Kidney (tissue), 22 donors: ENCODE measurements at places on chromosomes 4 and X.

DNA sequence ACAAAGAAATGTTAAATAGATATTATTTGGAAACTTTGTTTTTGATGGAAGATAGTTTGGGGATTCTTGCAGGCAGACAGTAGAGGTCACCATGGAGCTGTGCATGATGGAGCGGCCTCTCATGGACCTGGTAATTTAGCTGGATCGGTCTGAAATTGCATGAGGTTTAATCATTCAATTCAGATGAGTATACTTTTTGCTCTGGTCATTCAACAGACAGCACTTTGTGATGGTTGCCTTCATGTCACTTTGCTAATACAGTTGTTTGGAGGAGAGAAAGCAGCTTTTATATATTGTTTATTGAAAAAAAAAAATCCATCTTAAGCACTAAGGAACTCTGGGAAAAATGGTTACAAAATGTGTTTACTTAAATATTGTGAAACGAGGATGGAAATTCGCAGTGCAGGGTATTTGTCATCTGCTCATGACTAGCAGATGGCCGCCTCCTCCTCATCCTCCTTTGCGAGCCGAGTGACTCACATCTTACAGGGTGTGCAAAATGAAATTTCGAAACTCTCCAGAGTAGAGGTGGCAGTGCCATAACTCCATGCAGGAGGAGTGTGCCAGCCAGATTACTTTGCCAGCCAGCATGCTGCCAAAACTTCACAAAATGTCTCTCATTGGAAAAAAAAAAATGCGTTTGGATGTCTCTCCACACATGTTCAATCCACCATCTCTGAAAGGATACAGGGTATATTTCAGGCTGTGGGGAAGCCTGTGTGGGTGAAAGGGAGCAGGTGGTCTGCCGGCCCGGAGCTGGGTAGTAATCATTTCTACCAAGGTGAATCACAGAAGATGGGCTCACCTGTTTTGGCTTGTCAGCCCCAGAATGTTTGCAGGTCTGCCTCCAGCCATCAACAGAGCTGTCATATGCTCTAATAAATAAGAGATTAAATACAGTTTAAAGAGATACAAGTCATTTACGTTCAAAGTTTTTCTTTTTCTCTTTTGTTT, 314.9 kb upstream of the DIPK2B start:
- DNase-seq = peak; percentile 29

- no peak for DNase-seq
Observed at GRCh38 chr4:160265014-160265413, 1162.1 kb downstream of the RAPGEF2 start.

DNA sequence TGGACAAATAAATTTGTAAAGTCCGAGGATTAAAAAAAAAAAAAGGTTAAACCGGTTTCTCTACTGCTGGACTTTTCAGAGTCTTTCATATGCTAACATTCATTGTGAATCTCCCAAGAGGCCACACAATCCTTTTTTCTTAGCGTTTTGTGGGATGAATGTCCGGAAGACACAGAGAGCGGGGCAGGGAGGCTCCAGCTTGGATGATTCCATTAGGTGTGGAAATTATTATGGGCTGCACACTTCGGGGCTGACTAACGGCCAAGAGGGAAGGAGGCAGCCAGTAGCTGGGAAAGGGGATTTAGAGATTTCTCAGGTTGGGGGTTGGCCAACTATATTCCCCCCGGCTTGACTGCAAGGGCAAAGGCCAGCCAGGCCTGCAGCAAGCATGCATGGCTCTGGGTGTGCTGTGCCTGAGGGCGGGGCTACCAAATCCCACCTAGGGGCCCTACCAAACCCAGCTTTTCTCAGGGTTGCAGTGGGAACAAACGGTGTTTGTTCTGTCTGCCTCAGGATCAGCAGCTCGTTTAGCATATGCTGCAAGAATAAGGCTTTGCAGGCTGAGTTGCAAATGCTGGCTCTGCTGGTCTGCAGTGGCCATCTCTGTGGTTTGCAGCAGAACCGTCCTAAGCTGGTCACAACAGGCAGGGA, 28.6 kb downstream of the NYX start:
- DNase-seq = no peak

- no peak for DNase-seq
Observed at GRCh38 chr4:130080872-130081451, 985.0 kb downstream of the C4orf33 start.

DNA sequence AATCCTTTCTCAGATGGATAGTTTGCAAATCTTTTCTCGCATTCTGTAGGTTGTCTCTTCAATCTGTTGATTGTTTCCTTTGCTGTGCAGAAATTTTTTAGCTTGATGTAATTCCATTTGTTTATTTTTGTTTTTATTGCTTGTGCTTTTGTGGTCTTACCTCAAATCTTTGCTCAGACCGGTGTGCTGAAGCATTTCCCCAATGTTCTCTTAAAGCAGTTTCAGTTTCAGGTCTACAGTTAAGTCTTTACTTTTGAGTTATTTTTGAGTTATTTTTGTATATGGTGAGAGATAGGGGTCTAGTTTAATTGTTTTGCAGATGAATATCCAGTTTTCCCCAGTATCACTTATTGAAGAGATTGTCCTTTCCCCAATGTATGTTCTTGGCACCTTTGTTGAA, 18.2 kb upstream of the SLC25A14 start:
- DNase-seq = no peak

- DNase-seq = peak; percentile 78
Observed at GRCh38 chr4:2787230-2788100, 5.4 kb upstream of the SH3BP2 start.

GRCh38 chr4:133390198-133390855, 241.2 kb downstream of the PCDH10 start:
- DNase-seq = no peak

DNA sequence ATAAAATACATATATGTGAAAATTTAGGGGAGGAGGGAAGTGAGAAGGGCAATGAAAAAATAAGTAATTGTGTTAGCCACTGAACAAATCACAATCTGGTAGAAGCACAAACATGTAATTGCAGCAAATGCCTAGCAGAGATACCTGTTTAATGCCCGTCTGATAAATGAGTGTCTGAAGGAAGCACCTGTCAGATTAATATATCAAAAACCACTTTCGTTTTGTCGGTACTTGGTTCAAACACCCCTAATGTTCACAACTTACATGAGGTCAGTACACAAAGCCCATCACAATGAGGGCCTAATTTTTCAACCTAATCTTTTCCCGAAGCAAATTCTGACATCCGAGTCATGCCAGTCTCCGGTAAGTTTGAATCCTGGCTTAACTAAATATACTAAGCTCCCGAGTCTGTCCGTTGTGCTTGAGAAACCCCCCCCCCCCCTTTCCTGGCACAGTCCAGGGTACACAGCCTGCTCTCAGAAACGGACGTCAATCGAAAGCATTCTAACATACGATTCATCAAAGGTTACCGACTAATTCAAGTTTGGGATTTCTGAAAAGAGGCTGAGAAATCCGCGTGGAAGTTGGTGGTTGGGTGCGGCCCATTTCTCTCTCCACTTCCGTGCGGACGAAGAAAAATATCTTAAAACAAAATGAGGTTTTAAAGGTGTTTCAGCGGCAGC, 758 bp downstream of the SDAD1 start:
- DNase-seq = no peak

DNA sequence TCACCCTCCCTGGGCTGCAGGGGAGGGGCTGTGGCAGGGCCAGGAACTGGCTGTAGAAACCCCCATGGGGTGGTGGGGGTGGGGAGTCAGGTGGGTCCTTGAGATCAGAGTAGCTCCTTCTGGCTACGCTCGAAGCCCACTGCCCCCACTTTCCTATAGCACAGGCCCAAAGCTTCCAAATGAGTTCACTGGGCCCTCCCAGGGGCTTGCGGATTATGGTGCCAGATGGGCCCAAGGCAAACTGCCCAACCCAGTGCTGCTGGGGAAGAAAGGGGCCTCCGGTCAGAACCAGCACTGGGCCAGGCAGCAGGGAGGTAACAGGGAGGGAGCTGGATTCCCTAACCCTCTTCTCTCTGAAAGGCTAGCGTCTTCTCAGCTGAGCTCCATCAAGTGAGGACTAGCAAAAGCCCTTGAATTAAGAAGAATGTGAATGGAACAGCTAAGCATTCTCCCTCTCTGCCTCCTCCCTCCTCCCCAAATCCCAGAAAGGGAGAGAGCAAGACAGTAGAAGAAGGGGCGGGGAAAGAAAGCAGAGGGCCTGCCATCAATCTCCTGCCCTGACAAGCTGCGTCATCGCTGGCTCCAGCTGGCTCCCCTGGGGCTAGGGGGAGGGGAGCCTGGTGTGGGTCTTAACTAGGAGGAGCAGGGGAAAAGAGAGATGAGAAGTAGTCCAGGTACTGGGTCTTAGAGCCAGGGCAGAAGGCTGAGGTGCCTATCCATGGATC, 34.7 kb downstream of the FRMPD3 start:
- peak; percentile 70 for DNase-seq

GRCh38 chr4:78481180-78481579, 70.4 kb upstream of the ANXA3 start:
- no peak for DNase-seq

- no peak for DNase-seq
Observed at GRCh38 chrX:70411475-70411874, 11.6 kb upstream of the GDPD2 start.

DNA sequence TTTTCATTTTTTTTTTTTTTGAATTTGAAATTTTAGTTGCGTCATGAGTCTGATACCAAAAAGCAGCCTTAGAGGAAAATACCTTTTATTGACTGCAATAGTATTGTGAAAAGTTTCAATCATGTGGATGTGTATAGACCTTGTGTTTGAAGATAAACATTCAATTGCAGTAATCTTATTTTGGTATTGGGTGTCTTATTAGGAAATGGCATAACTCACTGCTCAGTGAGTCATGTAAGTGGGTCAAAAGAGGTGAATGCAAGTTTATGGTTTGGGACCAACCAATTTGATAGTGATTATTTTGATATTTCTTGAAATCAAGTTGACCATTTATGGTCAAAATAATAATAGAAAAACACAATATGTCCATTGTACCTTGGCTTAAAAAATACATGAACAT, 627.8 kb upstream of the SLIT2 start:
- no peak for DNase-seq

GRCh38 chr4:39792529-39792928, 94.6 kb downstream of the UBE2K start:
- no peak for DNase-seq

GRCh38 chrX:3044671-3045070, 3.4 kb downstream of the ARSF start:
- DNase-seq = no peak

GRCh38 chrX:48493890-48494364, 14.9 kb upstream of the PORCN start:
- DNase-seq = peak; percentile 61

DNA sequence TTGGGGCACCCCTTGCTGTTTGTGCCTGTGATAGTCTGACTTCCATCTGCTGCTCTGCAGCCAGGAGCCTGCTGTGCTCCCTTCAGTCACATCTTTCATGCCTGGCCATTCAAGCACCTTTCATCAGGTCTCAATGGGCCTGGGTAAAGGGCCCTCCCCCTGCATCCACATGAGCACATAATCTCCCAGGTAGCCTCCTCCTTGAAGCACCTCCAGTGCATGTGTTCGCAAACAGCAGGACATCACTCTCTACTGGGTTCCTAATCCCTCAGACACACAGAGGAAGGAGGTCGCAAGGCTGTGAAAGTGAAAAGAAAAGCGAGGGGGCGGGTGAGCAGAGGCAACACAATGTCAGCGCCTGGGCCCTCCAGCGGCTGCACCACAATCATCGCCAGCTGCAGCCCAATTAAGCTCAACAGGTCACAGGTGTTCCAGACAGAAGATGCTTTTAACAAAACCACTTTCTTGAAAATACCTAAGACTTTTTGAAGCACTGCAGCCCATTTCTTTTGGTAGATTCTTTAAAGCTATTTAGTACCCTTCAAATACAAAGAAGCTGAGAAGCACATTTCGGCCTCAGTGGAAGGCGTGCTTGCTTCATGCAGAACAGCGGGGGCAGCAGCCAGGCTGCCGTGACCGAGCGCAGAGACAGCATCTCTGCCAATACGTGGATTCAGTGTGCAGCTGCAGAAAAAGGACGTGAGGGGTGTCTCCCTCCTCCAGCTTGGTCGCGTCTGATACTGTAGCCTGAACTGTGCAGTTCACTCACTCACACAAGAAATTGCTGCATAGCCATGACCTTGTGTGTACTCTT, 92.2 kb upstream of the SPRY1 start:
- peak; percentile 64 for DNase-seq

- peak; percentile 84 for DNase-seq
Observed at GRCh38 chr4:88457307-88458103, 586 bp downstream of the HERC5 start.
